GM23248 (cell line): ENCODE measurements at places on chromosomes 5 and 9. TPM values are rescaled to one million over a fixed set of nuclear protein-coding genes. Genes with fewer than 3 reads are reported as not detected.

- no peak overlapping the region for H3K27ac ChIP-seq
- no peak for DNase-seq
- H3K4me1 ChIP-seq, result no peaks in the 10 kb centered on the region
- H3K36me3 ChIP-seq, result no peaks in the 10 kb centered on the region
These were observed 1132.9 kb upstream of the WWC1 start for GRCh38 chr5:167158588-167158987.

DNA sequence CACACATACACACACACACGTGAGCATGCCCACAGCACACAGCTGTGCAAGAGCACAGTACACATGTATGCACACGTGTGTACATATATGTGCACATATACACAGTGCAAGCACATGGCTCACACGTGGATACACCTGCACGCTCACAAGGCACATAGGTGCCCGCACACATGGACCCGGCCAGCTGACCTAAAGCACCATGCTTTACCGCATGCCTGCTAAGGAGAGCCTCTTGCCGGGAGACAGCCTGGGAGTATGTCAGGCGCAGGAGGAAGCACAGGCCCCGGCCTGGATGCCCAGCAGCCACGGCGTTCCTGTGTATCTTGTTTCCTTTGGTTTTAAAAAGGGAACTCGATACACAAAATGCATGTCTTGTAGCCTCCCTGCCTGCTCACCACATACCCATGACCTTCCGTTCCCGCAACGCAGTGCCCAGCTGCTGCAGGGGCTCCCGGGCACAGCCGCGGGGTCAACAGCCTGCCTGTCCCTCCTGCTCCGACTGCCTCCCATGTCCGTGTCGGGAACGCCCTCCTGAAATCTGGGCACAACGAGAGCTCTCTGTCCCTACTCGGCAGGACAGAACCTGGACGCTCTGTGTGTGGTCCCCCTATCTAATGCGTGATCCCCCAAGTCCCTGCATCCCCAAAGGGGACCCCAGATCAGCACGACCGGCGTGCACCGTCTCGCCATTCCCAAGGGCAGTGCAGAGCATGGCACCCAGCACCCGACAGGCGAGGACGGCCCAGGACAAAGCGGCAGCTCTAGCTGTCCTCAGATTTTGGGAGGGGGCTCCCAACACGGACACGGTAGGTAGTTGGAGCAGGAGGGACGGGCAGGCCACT, 3.6 kb downstream of the SLC12A7 start:
- no peaks in the 10 kb centered on the region for H3K4me1 ChIP-seq
- no peaks in the 10 kb centered on the region for H3K36me3 ChIP-seq
- no peak for DNase-seq
- H3K27ac ChIP-seq, result no peak overlapping the region

DNA sequence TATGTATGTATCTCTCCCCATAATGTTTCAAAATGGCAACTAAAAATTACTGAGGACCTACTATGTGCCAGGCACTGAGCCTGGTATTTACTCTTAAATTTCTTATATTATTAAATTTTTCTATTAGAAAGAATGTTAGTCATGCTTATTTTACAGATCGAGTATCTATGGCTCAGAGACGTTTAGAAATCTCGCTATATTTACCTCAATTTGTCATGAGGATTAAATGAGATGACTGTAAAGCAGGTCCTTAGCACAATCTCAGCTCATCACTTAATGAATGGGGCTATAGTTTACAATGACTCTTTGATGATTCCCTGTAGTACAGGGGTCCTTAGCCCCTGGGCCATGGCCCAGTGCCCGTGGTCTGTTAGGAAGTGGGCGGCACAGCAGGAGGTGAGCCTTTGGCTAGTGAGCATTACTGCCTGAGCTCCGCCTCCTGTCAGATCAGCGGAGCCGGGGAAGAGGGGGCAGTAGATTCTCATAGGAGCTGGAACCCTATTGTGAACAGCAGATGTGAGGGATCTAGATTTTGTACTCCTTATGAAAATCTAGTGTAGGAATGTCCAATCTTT, 15.5 kb downstream of the ENC1 start:
- H3K36me3 ChIP-seq, result peaks cover 16% of the 10 kb centered on the region; the same call in 1 of the 2 replicates
- no peak overlapping the region for H3K4me3 ChIP-seq
- peaks cover 10% of the 10 kb centered on the region for H3K4me1 ChIP-seq
- no peak for DNase-seq
- no peaks in the 10 kb centered on the region for H3K27me3 ChIP-seq
- H3K27ac ChIP-seq, result no peak overlapping the region

Gene DOCK8
- not detected in 2 replicates for polyA plus RNA-seq
